ENCODE measurements at places on chromosomes 3 and 15. TPM values are rescaled to one million over a fixed set of nuclear protein-coding genes. Genes with fewer than 3 reads are reported as not detected.

The SHC4 gene
- 1.2 TPM for total RNA-seq

GRCh38 chr3:127761441-127761801 lies 60.9 kb downstream of the MGLL start:
- no peak overlapping the region for H3K27ac ChIP-seq
- no peak overlapping the region for H3K4me3 ChIP-seq
- H3K4me1 ChIP-seq: peaks cover 14% of the 10 kb centered on the region
- no peaks in the 10 kb centered on the region for H3K36me3 ChIP-seq
- DNase-seq: no peak
- H3K27me3 ChIP-seq: no peaks in the 10 kb centered on the region

DNA sequence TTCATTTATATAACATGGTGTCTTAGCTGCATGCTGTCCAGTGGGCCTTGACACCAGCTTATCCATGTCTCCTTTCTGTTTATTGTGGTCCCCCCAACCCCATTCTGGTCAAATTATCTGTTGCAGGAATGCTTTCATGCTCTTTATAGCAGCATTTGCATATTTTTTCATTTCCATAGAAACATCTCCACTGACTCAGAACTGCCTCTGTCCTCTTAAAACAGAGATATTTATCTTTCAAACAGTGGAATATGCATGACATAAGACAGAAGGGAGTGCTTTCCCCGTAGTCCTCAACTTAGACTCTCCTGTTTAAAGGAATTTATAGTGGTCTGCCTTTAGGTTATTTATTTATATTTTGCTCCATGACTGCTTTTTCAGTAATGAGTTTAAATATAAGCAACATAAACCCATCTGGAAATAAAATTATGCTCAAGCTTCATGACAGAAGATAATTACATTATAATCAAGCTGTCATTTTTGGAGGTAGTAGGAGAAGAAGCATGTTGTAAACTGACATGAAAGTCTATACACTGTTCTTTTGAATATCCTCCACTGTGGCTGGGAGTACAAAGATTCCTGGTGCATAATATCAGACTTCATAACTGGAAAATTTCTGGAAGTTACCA lies 179.5 kb upstream of the CD96 start:
- no peak overlapping the region for H3K27ac ChIP-seq
- DNase-seq: no peak
- no peaks in the 10 kb centered on the region for H3K27me3 ChIP-seq
- no peak overlapping the region for H3K4me3 ChIP-seq
- no peaks in the 10 kb centered on the region for H3K36me3 ChIP-seq

The IL16 gene
- not detected for total RNA-seq

The CHRNA7 gene
- total RNA-seq: 2.0 TPM

- no peak for DNase-seq
- no peaks in the 10 kb centered on the region for H3K4me1 ChIP-seq
- no peak overlapping the region for H3K27ac ChIP-seq
These were observed 65.9 kb upstream of the LCTL start for GRCh38 chr15:66631616-66632263.

DNA sequence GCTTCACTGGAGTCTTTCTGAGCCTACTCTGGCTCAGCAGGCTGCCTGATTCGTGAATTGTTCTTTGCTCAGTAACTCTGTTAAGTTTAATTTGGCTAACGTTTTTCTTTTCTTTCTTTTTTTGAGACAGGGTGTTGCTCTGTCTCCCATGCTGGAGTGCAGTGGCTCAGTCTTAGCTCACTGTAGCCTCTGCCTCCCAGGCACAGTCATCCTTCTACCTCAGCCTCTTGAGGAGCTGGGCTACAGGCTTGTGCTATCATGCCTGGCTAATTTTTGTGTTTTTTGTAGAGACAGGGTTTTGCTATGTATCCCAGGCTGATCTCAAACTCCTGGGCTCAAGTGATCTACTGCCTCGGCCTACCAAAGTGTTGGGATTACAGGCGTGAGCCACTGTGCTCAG lies 165.0 kb downstream of the PEX5L start:
- H3K36me3 ChIP-seq: no peaks in the 10 kb centered on the region
- H3K27me3 ChIP-seq: no peaks in the 10 kb centered on the region
- no peaks in the 10 kb centered on the region for H3K4me1 ChIP-seq
- H3K27ac ChIP-seq: no peak overlapping the region
- DNase-seq: no peak

GRCh38 chr15:83816124-83816883 lies 162.4 kb downstream of the ADAMTSL3 start:
- H3K4me1 ChIP-seq: no peaks in the 10 kb centered on the region
- no peak overlapping the region for H3K27ac ChIP-seq
- H3K27me3 ChIP-seq: no peaks in the 10 kb centered on the region
- DNase-seq: no peak
- no peak overlapping the region for H3K4me3 ChIP-seq

The TRAIP gene
- 28.2 TPM for total RNA-seq

GRCh38 chr3:184423561-184423960 lies 43.7 kb downstream of the CHRD start:
- DNase-seq: no peak
- H3K27ac ChIP-seq: no peak overlapping the region
- no peaks in the 10 kb centered on the region for H3K36me3 ChIP-seq
- H3K27me3 ChIP-seq: peaks cover 47% of the 10 kb centered on the region
- no peak overlapping the region for H3K4me3 ChIP-seq

DNA sequence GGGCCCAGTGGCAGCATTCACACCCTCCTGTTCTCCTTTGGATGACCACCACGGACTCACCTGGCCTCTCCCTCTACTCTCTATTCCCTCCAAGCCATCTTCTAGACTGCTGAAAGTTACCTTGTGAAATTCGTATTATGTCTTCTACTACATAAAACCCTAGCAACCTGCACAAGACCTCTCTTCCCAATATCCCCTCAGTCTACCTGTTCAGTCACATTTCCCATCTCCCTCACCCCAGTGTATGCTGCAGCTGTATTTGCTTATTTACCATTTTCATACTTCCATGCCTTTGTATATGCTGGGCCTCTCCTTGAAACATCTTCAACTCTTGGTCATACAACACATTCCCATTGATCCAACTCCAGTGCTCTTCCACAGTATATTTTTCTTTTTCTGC lies 35.3 kb downstream of the DET1 start:
- H3K4me3 ChIP-seq: no peak overlapping the region
- no peak overlapping the region for H3K27ac ChIP-seq
- H3K27me3 ChIP-seq: no peaks in the 10 kb centered on the region
- DNase-seq: no peak
- no peaks in the 10 kb centered on the region for H3K36me3 ChIP-seq

DNA sequence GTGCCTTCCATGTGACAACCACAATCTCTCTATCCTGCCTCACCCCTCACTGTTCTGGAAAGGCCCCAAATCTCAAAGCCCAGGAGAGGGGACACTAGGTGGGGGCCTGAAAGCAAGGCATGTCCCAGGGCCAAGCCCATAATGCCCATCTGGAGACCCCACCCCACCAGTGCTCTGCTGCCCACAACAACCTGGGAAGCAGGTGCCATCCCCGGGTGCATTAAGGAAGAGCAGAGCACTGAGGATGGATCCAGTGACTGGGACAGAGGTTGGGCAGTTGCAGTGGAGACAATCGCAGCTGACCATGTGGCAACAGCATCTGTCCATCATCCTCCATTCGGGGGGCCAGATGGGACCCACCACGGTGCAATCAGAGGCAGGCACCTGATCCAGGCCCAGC lies 106.2 kb upstream of the PRR20G start:
- H3K36me3 ChIP-seq: no peaks in the 10 kb centered on the region
- no peak overlapping the region for H3K27ac ChIP-seq
- peaks cover 100% of the 10 kb centered on the region for H3K27me3 ChIP-seq
- H3K4me1 ChIP-seq: peaks cover 8% of the 10 kb centered on the region

The PROS1 gene
- 1.3 TPM for total RNA-seq

DNA sequence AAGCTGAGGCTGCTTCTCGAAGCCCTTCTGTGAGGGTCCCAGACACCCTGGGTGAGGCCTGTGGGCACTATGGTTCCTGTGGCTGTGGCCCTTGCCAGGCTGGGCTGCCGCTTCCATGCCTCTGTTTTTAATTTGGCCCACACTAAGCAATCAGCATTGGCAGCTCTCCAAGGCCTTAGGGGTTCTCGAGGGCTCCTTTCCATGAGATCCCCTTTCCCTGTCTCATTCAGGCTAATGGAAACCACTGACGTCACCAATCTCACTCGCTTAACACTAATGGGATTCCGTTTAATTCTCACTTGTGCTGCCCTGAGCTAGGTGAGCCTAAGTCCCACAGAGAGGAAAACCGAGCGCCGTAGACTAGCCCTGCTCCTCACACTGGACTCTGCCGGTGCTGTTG lies 60.2 kb upstream of the RAB6B start:
- H3K4me3 ChIP-seq: no peak overlapping the region
- no peak overlapping the region for H3K27ac ChIP-seq
- DNase-seq: no peak
- H3K4me1 ChIP-seq: no peaks in the 10 kb centered on the region

DNA sequence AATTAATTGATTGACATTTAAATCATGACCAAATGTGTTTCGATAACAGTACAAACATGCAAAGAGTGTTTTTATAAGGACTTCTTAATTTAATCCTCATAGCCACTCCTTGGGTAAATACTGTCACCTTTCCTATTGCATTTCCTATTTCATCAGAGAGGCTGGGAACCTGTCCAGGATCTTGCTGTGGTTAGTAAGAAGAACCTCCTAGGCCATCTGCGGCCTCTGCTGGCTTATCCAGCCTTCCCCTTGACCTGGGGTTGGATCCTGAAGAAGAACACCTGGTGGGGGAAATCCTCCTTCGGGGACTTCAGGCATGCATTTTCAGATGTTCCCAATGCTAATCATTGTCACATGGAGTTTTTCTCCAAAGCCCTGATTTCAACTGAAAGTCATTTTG lies 25.5 kb downstream of the GLDN start:
- no peak overlapping the region for H3K4me3 ChIP-seq
- no peak overlapping the region for H3K27ac ChIP-seq
- H3K27me3 ChIP-seq: no peaks in the 10 kb centered on the region

DNA sequence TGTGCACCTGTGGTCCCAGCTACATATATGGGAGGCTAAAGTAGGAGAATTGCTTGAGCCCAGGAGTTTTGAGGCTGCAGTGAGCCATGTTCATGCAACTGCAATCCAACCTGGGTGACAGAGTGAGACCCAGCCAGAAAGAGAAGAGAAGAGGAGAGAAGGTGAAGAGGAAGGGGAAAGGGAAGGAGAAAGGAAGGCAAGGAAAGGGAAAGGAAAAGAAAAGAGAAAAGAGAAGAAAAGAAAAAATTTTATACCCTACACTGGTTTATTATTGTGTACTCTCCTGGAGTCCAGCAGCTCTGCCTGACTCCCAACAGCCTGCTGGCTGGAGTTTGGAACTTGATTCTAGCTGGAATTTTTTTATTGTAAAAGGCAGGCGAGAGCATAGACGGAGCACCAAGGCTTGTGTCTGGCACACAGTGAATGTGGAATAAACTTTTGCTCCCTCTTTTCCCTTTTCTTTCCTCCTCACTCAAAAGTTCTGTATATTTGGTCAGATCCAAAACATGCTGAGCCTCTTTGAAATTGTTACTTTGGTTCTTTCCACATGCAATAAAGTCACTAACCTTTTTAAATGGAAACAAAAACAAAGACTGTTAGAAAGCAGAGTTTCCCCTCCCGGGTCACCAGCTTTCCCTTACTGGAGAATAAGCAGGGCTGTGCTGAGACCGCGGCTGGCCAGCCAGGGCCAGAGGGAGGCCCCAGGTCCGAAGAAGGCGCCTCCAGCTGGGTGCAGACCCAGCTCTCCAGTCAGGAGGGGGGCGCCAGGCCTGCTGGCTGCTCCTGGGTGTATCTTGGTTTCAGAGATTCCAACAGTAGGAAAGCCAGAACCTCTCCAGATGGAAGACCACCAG lies 9.9 kb downstream of the THSD4 start:
- no peak overlapping the region for H3K27ac ChIP-seq
- no peak overlapping the region for H3K4me3 ChIP-seq
- no peaks in the 10 kb centered on the region for H3K36me3 ChIP-seq
- DNase-seq: no peak

- DNase-seq: no peak
- H3K4me1 ChIP-seq: no peaks in the 10 kb centered on the region
- peaks cover 12% of the 10 kb centered on the region for H3K27me3 ChIP-seq
- H3K27ac ChIP-seq: no peak overlapping the region
- H3K4me3 ChIP-seq: no peak overlapping the region
These were observed 188.5 kb downstream of the ZNF621 start for GRCh38 chr3:40713306-40713705.

The GATM gene
- 4.1 TPM for total RNA-seq

DNA sequence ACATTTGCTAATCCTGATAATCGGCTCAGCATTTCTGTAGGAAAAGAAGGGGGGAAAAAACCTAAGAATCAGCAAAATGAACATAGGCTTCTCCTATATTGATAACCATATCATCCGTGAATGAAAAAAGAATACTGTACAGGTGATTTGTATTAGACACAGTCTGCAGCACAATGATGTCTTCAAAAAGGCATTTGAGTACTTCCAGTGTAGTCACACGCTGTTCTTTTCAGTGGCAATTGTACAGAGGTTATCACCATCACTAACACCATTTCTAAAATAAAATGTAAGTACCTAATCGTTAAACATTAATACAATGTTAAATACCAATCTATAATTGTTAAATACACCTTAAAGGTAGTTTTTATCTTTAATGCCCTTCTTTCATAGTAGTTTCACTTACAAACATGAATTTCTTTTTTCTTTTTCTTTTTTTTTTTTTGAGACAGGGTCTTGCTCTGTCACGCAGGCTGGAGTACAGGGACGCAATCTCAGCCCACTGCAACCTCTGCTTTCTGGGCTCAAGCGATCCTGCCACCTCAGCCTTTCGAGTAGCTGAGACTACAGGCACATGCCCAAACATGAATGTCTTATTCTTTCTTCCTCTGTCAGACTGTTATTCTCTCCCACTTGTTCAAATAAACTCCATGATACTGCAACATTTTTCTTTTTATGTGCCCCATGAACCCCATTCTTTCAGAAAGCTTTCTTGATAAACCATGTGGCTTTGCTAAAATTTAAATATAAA lies 18.4 kb downstream of the GOLGB1 start:
- DNase-seq: no peak
- H3K27me3 ChIP-seq: no peaks in the 10 kb centered on the region
- H3K27ac ChIP-seq: no peak overlapping the region
- no peaks in the 10 kb centered on the region for H3K4me1 ChIP-seq

The NGLY1 gene
- 40.3 TPM for total RNA-seq

DNA sequence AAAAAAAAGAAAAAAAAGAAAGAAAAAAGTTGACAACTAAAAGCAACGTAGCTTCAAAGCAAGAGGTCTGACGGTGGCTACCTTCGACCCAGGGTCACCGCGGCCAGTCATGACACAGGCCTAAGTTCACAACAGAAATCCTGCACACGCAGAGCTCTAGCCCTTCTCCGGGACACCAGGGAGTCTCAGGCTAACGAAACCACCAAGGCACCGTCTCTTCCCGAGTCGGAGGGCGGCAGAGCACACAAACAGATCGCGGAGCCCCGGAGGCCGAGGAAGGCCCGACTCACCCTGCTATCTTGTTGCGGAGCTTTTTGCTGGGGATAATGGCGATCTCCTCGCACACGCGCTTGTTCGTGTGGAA lies 584 bp downstream of the RPS17 start:
- peaks cover 66% of the 10 kb centered on the region for H3K36me3 ChIP-seq
- peak overlapping the region; percentile 96 for H3K27ac ChIP-seq
- peak overlapping the region; percentile 98 for H3K4me3 ChIP-seq
- H3K27me3 ChIP-seq: no peaks in the 10 kb centered on the region

The SLC24A5 gene
- total RNA-seq: not detected

The PRSS50 gene
- not detected for total RNA-seq

The DAZL gene
- not detected for total RNA-seq

GRCh38 chr15:74722591-74722990 lies 2.7 kb downstream of the CYP1A1 start:
- no peak for DNase-seq
- H3K27me3 ChIP-seq: no peaks in the 10 kb centered on the region
- H3K36me3 ChIP-seq: peaks cover 12% of the 10 kb centered on the region
- H3K4me3 ChIP-seq: no peak overlapping the region

The IQCF5 gene
- total RNA-seq: not detected

- no peak for DNase-seq
- no peak overlapping the region for H3K27ac ChIP-seq
- H3K27me3 ChIP-seq: no peaks in the 10 kb centered on the region
- no peak overlapping the region for H3K4me3 ChIP-seq
- H3K4me1 ChIP-seq: no peaks in the 10 kb centered on the region
These were observed 732.1 kb upstream of the NR2F2 start for GRCh38 chr15:95598251-95598855.
